Activated CD8-positive, alpha-beta memory T cell treated with anti-CD3 and anti-CD28 coated beads for 36 hours (primary cell): ENCODE measurements at places on chromosomes 12 and 14. TPM values are rescaled to one million over a fixed set of nuclear protein-coding genes. Genes with fewer than 3 reads are reported as not detected.

Gene CLEC2B
- 10.0 TPM for total RNA-seq

Gene PRIMA1
- total RNA-seq = not detected

Gene KRT1
- not detected for total RNA-seq

Gene NTN4
- not detected for total RNA-seq

Gene C12orf50
- 0.10 TPM for total RNA-seq

Gene CLEC4E
- not detected for total RNA-seq

Gene PRKAG1
- total RNA-seq = 70.0 TPM

Gene SPIC
- not detected for total RNA-seq

Gene NPAS3
- not detected for total RNA-seq

Gene OAS2
- total RNA-seq = 44.7 TPM

Gene SLC7A8
- 0.86 TPM for total RNA-seq

Gene TRIM9
- 1.6 TPM for total RNA-seq
